Activated naive CD8-positive, alpha-beta T cell treated with anti-CD3 and anti-CD28 coated beads for 36 hours (primary cell): ENCODE measurements at places on chromosomes 3 and 15.
A peak's percentile ranks its signal among the peaks of the same experiment; 100 is the strongest.

DNA sequence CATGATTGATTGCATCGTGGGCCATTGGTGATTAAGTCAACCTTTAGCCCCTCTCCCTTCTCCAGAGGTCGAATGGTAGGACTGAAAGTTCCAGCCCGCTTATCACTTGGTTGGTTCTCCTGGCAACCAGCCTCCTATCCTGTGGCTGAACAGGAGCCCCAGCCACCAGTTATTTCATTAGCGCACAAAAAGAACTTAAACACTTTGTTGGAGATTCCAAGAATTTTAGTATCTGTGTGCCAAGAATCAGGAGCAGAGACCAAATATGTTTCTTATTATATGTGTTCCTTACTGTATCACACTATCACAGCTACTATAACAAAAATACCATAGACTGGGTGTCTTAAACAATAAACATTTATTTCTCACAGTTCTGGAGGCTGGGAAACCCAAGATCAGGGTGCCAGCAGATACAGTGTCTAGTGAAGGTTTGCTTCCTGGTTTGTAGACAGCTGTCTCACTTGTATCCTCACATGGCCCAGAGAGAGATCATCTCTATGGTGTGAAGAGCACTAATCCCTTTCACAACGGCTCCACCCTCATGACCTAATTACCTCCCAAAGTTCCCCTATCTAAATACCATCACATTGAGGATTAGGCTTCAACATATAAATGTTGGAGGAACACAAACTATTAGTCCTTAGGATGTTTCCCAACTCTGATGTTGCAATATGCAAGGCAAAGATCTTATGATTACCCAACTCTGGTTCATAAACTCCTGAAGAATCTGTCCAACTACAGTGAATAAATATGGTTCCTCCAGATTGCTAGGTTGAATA lies 30.5 kb upstream of the APH1B start:
- no peak for DNase-seq

GRCh38 chr15:44096596-44096995 lies 98.5 kb downstream of the FRMD5 start:
- no peak for DNase-seq

GRCh38 chr15:77869021-77869895 lies 208.3 kb downstream of the TBC1D2B start:
- DNase-seq = no peak

DNA sequence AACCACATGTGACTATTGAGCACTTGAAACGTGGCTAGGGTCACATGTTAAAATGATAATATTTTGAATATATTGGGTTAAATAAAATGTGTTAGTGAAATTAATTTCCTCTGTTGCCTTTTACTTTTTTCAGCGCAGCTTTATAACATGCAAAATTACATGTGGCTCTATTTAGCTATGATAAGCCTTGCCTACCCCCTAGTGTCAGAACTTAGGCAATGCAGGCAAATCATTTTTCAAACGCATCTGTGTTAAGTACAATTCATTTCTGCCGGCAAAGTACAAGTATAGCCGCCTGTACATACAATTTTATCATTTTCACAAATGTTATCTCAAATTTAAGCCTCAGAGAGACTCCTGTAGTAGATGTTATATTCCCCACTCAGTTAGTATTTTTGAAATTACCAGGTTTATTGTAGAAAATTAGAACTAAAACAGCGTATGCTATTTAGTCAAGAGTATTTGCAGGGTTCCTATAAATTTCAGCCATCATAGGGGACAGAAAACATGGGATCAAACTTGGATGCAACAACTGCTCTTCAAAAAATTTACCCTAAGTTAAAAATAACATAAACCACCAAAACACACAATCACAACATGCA lies 56.1 kb downstream of the TAFA4 start:
- no peak for DNase-seq

- DNase-seq = no peak
These were observed 6.2 kb upstream of the ATP13A4 start for GRCh38 chr3:193560870-193561269.

DNA sequence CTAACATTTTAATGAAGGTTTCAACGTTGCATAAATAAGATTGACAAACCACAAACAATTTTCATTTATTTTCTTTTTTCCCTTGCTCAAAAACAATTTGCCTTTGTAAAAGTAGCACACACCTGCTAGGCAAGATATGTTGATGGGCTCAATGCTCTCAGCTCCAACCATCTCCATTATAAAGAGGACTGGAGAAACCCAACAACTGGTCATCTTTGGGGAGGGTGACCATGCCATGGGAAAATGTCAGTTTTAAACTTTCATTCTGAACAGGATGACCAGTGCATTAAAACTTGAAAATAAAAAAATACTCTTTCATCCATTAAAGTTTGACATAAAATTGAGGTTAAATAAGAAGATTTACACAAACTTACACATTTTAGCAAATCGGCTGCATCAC lies 183.7 kb downstream of the CFAP20DC start:
- DNase-seq = no peak

- DNase-seq = no peak
These were observed 106.5 kb upstream of the SETMAR start for GRCh38 chr3:4196506-4197147.

DNA sequence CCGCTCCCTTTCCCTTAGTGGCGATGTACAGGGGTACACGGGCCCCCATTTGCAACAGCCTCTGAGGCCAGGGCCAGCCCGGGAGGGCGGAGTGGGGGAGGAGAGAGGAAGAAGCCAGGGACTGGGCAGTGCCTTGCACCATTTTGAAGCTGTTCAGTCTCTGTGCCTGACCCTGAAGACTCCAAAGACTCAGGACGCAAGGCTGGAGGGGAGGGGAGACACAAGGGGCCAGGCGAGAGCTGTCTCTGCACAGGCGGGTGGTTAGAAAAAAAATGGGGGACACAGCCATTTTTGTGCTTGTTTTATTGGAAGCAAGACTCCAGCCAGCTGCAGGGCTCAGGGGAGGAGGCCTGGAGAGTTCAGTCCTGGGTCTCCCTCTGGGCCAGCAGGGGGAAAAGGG lies 1.6 kb downstream of the RPP25 start:
- DNase-seq = no peak

DNA sequence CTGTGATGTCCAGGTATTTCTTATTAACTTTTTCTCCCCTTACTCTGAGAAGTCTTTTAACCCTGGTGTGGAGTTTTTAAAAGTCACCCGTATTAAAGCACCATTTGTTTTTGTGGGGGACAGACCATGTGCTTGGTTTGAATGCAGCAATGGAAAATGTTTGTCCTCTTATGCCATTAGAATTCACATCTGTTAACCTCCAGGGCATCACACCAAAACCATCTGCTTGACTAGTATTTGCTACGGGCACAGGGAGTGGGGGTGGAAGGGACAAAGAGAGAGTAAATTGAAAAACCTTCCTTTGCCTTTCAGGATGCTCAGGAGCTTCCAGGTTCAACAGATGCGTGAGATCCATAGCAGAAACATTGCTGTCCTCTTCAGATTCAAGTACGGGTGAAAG lies 61.4 kb upstream of the GOLGA8B start:
- no peak for DNase-seq

GRCh38 chr3:112778353-112778948 lies 68.2 kb downstream of the CD200R1L start:
- DNase-seq = no peak

DNA sequence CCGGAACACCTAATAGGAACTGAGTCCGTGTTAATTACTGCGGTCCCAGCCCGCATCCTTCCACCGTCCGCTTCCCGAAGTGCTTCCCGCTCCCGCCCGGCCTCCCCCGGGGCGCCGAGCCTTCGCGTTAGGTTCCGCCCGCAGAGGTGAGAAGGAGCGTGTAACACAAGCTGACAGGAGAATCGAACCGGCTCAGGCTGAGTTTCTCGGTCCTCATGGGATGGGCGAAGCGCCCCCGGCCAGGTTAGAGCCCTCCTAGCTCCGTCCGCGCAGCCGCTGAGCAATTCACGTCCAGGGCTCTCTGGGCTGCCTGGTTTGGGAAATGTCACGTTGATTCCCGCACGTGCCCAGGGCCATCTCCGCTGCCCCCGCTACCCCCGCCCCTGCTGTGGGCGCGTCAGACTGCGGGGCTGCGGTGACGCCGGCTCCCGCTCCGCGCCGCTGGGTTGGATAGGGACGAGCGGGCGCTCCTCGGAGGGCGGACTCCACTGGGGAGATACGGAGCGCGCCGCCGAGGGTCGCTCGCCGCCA lies 954 bp downstream of the CLDN11 start:
- DNase-seq = no peak

DNA sequence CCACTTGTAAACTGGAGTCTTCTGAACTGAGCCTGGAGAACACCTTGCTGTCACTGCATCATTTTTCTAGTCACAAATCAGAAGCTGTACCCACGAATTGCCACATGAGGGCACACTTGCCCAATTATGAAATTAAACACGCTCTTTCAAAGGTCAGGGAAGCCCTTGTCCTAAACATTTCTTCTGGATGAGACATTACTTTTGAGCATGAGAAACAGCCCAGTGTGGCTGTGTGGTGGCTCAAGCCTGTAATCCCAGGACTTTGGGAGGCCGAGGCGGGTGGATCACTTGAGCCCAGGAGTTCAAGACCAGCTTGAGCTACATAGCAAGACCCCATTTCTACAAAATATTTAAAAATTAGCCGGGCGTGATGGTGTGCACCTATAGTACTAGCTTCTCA lies 27.5 kb upstream of the CFAP161 start:
- DNase-seq = peak; percentile 29

DNA sequence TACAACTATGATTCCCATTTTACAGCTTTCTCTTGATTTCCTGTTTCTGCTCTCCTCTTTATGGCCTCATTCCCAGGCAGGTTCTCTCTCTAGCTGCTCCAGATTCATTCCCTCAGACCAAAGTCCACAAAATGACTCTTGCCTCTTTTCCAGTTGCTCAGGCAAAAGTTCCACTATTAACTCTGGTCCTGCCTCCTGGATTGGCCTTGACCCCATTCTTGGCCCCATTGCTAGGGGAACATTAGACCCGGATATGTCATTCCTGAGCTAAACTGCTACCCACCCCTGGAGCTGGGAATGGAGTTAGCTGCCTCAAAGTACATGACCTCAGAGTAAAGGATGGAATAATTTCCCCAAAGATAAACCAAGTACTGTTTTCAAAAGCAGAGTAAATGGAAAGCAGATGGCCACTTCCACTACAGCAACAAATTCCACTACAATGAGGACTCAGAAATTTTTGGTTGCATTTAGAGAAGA lies 73.0 kb upstream of the GAP43 start:
- DNase-seq = no peak

- DNase-seq = no peak
These were observed 8.5 kb upstream of the PPARG start for GRCh38 chr3:12280357-12280806.

- DNase-seq = peak; percentile 1
These were observed at the start of gene PRICKLE2 for GRCh38 chr3:64224826-64225610. PRICKLE2 (minus strand) TSS chr3:64225466; CDS start chr3:64198927, 26,539 bp downstream.

DNA sequence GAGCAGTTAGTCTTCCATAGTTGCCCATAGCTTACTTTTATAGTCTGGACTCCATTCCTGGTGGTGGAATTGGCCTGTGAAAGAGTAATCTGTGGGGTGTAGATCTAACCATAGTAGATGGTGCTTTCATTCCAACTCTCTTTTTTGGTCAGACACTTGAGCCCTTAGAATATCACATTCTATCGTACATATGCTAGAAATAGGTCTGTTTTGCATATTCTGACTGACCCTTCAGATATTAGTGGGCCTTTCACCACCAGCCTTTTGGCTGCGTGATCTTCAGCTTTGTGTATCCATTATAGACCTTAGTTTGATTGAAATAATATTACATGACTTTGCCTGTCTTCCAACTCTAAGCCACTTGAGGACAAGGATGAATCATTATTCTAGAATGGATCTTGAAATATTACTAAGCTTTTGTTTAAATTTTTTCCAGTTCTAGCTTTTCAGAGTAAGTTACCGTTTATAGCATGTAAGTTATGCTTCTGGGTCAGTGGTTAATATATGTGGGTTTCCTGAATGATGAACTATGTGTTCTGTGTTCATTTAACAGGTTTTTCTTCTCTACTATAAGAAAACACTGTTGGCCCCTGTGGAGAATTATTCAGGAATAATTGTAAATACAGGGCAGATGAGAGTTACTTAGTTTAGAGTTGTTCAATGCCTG lies 8.7 kb downstream of the RAB7A start:
- DNase-seq = no peak
